ENCODE measurements at places on chromosomes 7 and 10.

DNA sequence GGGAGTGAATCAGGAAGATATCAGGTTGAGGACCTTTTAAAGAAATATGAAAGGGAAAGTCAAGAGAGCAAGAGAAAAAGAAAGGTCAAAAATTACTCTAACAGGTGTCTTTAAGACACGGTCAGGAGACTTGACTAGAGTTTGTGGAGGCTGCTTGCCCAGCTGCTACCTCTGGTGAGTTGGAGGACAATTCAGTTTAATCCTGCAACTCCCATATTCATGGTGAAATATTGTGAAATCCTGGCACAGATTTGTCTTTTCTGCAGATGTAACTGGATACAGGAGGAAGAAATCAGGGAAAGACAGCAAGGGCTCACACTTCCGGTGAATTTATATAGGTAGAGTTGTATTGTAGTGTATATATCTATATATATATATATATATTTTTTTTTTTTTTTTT is 93.5 kb downstream of the AKAP9 start:
- no peak for DNase-seq

DNA sequence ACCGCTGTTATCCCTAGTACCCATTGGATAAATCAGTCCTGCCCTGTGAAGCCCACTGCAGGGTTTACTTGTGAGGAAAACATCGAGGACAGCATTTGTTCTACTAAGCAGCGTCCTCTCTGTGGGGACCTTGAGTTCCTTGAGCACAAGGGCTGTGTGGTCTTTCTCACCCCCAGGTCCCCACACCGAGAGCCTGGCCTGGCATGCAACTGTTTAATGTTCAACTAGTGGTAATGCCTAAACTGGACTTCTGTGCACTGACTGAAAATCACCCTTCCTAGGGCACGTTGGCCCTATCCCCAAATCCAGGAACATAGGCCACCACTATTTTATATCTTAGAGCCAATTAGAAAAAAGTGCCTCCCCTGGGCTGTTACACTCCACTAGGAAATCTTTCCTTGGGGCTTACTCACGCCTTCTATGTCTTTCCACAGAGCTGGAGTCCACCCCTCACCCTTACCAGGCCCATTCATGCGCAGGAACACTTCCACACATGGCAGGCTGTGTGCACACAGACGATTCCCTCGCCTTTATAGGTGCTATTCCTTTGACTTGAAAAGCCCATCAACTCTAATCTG is 1.7 kb upstream of the TMEM213 start:
- DNase-seq = no peak

- DNase-seq = no peak
Observed at GRCh38 chr10:2852574-2853323, 214.6 kb upstream of the PFKP start.

DNA sequence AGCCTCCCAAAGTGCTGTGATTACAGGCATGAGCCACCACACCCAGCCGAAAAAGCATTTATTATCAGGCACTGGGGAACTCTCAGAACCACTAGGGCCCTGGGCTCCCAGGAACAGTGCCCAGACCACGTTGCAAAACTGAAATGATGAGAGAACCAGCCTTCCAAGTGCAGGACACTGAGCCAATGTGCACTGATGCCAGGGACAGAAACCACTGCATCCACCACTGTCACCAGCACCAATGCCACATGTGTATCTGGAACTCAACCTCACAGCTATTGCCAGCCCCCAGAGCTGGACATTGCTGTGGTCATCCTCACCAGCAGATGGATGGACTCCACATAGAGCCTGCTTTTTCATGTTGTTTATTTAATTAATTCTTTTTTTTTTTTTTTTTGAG is 28.2 kb upstream of the TPST1 start:
- no peak for DNase-seq

- DNase-seq = no peak
Observed at GRCh38 chr10:29681676-29682448, 47.1 kb upstream of the SVIL start.

- peak; percentile 74 for DNase-seq
Observed at GRCh38 chr10:117092386-117092785, 45.7 kb downstream of the VAX1 start.

All from globus pallidus (tissue), 1 donor.